PC-9 (cell line): ENCODE measurements at places on chromosomes 13 and 19. TPM values are rescaled to one million over a fixed set of nuclear protein-coding genes. Genes with fewer than 3 reads are reported as not detected.

GRCh38 chr19:56162258-56162657 is 13.6 kb upstream of the GALP start:
- no peaks in the 10 kb centered on the region for H3K4me1 ChIP-seq
- DNase-seq, result no peak
- no peak overlapping the region for H3K27ac ChIP-seq
- H3K27me3 ChIP-seq, result no peaks in the 10 kb centered on the region

DNA sequence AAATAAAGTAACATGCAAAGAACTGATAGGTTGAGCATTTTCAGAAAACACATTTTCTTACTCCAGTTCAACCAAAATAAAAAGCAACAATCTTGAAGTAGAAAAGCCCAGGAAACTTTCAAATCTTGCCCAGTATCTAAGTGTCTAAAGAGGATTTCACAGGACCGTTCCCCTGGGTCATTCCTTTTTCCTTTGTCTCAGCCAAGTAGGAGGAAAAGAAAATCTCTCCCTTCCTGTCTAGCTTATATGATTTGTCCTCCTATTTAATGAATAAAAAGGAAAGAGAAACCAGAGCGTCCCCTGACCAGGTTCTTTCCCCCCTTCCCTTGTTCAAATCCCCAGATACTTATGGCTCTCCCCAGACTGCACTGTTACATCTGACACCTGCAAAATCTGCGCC is 248.0 kb downstream of the KCTD12 start:
- no peaks in the 10 kb centered on the region for H3K27me3 ChIP-seq
- H3K4me3 ChIP-seq, result no peak overlapping the region
- DNase-seq, result no peak

DNA sequence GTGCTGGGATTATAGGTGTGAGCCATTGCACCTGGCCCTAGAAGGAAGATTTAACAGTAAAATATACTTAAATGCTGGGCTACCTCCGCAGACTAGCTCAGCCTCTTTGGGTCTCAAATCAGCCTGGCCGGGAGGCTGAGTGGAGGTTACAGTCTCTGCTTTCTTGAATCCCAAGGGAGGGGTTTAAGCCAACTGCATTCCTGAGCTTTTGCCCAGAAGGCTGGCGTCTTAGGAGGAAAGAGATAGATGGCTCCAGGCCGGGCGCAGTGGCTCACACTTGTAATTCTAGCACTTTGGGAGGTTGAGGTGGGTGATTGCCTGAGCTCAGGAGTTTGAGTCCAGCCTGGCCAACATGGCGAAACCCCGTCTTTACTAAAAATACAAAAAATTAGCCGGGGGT is 623 bp upstream of the C5AR1 start:
- H3K27ac ChIP-seq, result no peak overlapping the region
- no peak overlapping the region for H3K4me3 ChIP-seq

- peak within 1 kb of the TSS; percentile 56 for H3K27ac ChIP-seq
- peak within 1 kb of the TSS; percentile 68 for H3K4me3 ChIP-seq
- H3K27me3 ChIP-seq, result no peaks in the 10 kb centered on the region
- no peak for DNase-seq
- H3K4me1 ChIP-seq, result no peaks in the 10 kb centered on the region; the same call in 1 of the 2 replicates
- H3K36me3 ChIP-seq, result no peaks in the 10 kb centered on the region
Observed at GRCh38 chr19:3135961-3136683, at the start of gene GNA15. TSS of gene GNA15 (plus strand) at chr19:3136033. CDS start at chr19:3136451, 418 bp downstream.

GRCh38 chr13:38398711-38399493 is 49.3 kb downstream of the UFM1 start:
- no peak overlapping the region for H3K27ac ChIP-seq
- DNase-seq, result no peak
- H3K36me3 ChIP-seq, result no peaks in the 10 kb centered on the region
- no peak overlapping the region for H3K4me3 ChIP-seq
- no peaks in the 10 kb centered on the region for H3K4me1 ChIP-seq

DCLK1 gene
- total RNA-seq, result 1.3 and 1.4 TPM in 2 replicates

SLC25A41 gene
- total RNA-seq, result not detected in 2 replicates

DNA sequence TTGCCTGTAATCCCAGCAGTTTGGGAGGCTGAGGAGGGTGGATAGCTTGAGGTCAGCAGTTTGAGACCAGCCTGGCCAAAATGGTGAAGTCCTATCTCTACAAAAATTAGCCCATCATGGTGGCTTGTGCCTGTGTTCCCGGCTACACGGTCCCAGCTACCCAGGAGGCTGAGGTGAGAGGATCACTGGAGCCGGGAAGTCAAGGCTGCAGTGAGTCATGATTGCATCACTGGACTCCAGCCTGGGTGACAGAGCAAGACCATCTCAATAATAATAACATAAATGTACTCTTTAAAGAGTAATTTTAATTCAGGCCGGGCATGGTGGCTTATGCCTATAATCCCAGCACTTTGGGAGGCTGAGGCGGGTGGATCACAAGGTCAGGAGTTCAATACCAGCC is 38.7 kb downstream of the SKA3 start:
- H3K27ac ChIP-seq, result no peak overlapping the region
- DNase-seq, result no peak
- peaks cover 4% of the 10 kb centered on the region for H3K36me3 ChIP-seq
- peaks cover 15% of the 10 kb centered on the region for H3K4me1 ChIP-seq
- no peak overlapping the region for H3K4me3 ChIP-seq
